ENCODE measurements at places on chromosomes 6 and 20.

DNA sequence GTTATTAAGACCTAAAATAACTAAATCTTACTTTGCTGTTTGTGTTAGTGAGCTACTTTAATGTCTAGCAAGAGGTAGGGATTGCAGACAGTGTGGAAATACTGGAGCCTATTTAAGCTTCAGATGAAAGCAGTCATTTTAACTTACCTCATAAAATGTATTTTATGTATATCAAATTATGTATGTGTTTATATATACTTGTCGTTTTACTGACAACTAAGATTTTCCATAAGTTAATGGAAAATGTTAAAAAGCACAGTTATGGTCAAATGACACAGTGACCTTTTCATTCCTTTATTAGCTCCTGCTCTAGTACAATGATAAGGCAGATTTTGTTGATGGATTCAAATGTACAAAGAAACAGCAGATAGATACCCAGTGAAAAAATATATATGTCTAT is 34.6 kb downstream of the QKI start:
- no peak for DNase-seq

DNA sequence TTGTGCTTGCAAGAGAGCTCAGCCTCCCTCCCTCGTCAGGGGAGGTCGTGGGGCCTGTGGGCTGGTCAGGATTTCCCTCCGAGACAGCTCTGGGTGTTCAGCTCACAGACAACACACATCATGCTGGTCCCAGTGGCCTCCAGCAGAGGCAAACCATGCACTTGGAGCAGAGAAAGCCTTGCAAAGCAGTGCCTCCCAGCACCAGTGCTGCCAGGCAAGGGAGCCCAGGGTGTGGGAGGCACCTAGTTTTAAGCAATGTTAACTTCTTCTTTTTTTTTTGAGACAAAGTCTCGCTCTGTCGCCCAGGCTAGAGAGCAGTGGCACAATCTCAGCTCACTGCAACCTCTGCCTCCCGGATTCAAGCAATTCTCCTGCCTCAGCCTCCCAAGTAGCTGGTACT is 34.0 kb upstream of the INSM1 start:
- peak; percentile 79 for DNase-seq

- DNase-seq, result no peak
Observed at GRCh38 chr6:63509652-63510352, 62.5 kb upstream of the LOC128125822 start.

DNA sequence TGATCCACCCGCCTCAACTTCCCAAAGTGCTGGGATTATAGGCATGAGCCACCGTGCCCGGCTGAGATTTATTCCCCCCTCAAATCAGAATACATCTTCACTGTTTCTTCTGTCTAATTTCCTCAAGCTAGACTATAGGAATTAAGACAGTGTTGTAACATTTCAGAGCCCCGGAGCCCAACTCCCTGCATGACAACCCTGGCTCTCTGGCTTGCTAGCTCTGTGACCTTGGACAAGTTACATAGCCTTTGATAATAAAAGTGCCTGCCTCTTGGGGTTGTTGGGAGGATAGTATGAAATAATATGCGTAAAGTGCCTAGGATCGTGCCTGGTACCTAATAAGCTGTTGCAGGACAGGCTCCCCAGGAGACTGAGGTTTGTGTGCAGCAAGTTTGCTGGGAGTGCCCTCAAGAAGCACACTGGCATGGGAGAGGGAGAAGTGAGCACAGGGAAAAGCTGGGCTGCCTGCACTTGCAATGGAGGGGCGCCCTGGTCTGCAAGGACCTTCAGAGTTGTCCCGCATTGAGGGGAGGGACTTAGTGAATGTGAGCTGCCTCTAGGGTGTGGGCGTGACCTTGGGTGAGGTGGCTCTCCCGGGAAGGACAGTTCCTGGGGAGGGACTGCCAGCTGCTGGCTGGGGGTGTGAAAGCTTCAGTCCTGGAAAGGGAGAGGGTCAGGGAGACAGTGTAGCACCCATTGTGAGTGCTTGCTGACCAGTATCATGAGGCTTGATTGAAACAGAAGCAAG is 43.4 kb downstream of the TAF8 start:
- no peak for DNase-seq

DNA sequence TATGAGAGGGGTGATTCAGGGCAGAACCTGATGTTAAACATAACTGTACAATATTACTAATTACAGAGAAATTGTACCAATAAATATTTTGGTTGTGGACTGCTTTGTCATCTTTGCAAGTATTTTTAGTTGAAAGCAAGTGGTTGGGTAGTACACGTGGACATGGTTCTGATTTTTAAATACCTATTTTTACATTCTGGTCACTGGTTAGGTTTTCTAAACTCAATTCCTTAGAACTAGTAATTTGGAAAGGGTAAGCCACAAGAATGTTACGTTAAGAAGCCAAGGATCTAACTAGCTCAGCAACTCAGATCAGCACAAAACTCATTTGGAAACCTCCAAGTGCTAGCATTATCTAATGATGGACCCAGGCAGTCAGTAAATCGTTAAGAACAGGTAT is 2.7 kb downstream of the EPB41L2 start:
- no peak for DNase-seq

DNA sequence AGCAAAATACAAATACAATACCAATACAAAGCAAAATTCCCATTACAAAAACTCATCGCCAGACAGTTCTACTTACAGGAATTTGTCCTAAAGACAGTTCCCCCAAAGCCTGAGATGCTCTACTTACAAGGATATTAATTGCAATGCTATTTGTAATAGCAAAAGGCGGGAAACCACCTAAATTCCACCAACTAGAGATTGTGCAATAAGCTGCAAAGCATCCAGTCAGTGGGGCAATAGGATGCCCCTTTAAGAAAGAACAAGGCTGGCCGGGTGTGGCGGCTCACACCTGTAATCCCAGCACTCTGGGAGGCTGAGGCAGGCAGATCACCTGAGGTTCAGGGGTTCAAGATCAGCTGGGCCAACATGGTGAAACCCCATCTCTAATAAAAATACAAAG is 39.1 kb downstream of the FAM209B start:
- peak; percentile 38 for DNase-seq

DNA sequence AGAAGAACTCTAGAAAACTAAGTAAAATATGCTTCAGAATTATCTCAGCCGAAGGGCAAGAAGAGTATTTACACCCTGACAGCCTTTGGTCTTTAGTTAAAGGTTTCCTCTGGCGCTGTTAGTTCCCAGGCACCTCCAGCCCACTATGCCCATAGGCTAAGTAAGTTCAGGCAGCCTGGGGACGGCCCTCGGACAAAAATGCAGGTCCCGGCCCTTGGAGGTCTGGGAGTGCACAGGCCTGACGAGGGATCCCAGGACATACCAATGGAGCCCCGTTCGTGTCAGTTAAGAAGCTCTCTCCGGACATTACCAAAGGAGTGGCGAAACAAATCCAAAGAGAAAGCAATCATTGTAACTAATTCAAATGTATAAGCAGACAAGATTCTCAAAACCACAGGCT is 311.8 kb downstream of the CD83 start:
- DNase-seq, result no peak

GRCh38 chr20:33373735-33374605 is 27.3 kb downstream of the CDK5RAP1 start:
- no peak for DNase-seq

- no peak for DNase-seq
Observed at GRCh38 chr20:64148581-64148980, 15.7 kb upstream of the MYT1 start.

GRCh38 chr6:108080010-108080780 is 5.7 kb upstream of the OSTM1 start:
- no peak for DNase-seq

GRCh38 chr6:72689107-72689954 is 67.5 kb downstream of the KCNQ5 start:
- DNase-seq, result no peak

- no peak for DNase-seq
Observed at GRCh38 chr20:63409834-63410435, 48.8 kb upstream of the CHRNA4 start.

DNA sequence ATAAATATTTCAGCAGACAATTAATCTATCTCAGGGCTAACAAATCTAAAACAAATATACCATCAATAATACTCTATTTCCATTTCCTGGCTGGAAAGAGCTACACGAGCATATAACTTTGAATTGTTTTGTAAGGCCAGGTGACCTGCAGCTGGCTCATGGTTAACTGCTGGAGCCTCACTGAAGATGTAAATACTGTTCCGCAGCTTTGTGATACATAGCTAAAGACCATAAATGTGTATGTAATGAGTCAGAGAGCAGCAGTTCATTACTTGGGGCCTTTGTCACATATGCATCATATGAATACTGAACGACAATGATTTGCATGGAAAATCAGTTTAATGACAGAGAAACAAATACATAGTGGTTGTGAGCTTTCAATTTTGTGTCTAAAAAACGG is 109.4 kb upstream of the CCN2 start:
- DNase-seq, result no peak

DNA sequence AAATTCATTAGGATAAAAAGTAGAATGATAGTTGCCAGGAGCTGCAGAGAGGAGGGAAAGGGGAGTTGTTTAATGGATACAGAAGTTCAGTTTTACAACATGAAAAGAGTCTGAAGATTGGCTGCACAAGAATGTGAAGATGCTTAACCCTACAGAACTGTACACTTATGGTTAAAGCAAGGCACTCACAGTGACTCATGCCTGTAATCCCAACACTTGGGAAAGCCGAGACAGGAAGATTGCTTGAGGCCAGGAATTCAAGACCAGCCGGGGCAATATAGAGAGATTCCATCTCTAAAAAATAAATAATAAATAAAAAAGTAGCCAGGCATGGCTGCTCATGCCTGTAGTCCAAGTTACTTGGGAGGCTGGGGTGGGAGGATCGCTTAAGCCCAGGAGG is 174.0 kb downstream of the TASP1 start:
- no peak for DNase-seq

DNA sequence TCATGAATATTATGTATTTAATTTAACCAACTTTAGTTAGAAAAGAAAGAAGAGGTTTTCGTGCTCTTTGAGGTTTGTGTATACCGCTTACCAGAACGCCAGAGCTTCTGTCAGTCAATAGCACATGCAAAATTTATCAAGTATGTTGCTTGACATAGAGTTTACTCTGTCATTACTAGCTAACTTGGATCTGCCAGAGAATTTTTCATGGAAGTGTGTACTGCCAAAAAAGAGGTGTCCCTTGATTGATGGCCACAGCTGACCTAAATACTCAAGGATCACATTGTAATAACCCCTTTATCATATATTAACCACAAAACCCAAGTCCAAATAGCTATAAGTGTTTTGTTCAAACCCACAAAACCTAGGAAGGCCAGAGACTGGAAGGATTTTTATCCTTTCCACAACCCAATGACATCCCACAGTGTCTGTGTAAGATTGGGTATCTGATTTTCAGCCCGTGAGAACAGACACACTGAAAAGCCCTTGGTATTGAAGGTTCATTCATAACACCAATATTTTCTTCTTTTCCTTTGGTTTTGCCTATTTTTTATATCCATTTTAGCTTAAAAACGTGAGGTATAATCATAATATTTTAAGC is 194.0 kb upstream of the EYA4 start:
- DNase-seq, result no peak

GRCh38 chr6:107657755-107658461 is 166.2 kb downstream of the SCML4 start:
- peak; percentile 64 for DNase-seq

GRCh38 chr20:59933849-59934585 is 580 bp upstream of the SYCP2 start:
- DNase-seq, result peak; percentile 46

GRCh38 chr20:43900121-43900466 is 14.6 kb upstream of the TOX2 start:
- DNase-seq, result no peak

GRCh38 chr20:53899351-53900167 is 170.8 kb downstream of the BCAS1 start:
- peak; percentile 72 for DNase-seq
